ENCODE measurements at places on chromosomes 2 and 18. TPM values are rescaled to one million over a fixed set of nuclear protein-coding genes. Genes with fewer than 3 reads are reported as not detected.

The AQP12A gene
- not detected for total RNA-seq

The LRRTM4 gene
- not detected for total RNA-seq

The CFC1 gene
- not detected for total RNA-seq

The ZBTB7C gene
- total RNA-seq: 0.05 TPM

The CCBE1 gene
- total RNA-seq: 10.6 TPM

The FIGN gene
- total RNA-seq: 1.7 TPM

The IL36A gene
- not detected for total RNA-seq

The PLB1 gene
- total RNA-seq: 2.6 TPM

The PRSS56 gene
- 0.27 TPM for total RNA-seq

The GNAL gene
- 6.2 TPM for total RNA-seq

The GULP1 gene
- 29.9 TPM for total RNA-seq

The FSIP2 gene
- total RNA-seq: not detected

Measured in A549 treated with RU486 at 1 μM for 4 hours (cell line).